Prostate gland (tissue), 2 donors: ENCODE measurements at places on chromosomes 6 and 20. TPM values are rescaled to one million over a fixed set of nuclear protein-coding genes. Genes with fewer than 3 reads are reported as not detected.
A peak's percentile ranks its signal among the peaks of the same experiment; 100 is the strongest.

TTLL9 gene
- not detected for total RNA-seq

SRSF12 gene
- 5.7 TPM for total RNA-seq

HEY2 gene
- 5.3 TPM for total RNA-seq

OR14J1 gene
- total RNA-seq, result 0.40 TPM

SCRT2 gene
- not detected for total RNA-seq

PROKR2 gene
- total RNA-seq, result not detected

GPX5 gene
- not detected for total RNA-seq

TMEM244 gene
- total RNA-seq, result not detected

RUNX2 gene
- 10.7 TPM for total RNA-seq

GRCh38 chr6:163226836-163227485, 187.6 kb upstream of the QKI start:
- no peak overlapping the region for H3K27ac ChIP-seq
- no peaks in the 10 kb centered on the region for H3K27me3 ChIP-seq
- DNase-seq, result no peak
- no peaks in the 10 kb centered on the region for H3K4me1 ChIP-seq
- H3K36me3 ChIP-seq, result no peaks in the 10 kb centered on the region

- H3K27me3 ChIP-seq, result no peaks in the 10 kb centered on the region
- no peaks in the 10 kb centered on the region for H3K36me3 ChIP-seq
- H3K27ac ChIP-seq, result no peak overlapping the region
- H3K4me1 ChIP-seq, result no peaks in the 10 kb centered on the region
- H3K4me3 ChIP-seq, result no peak overlapping the region
Observed at GRCh38 chr20:48054051-48054450, 268.8 kb upstream of the SULF2 start.

- no peaks in the 10 kb centered on the region for H3K4me1 ChIP-seq
- H3K4me3 ChIP-seq, result no peak overlapping the region
- H3K27me3 ChIP-seq, result no peaks in the 10 kb centered on the region
- H3K27ac ChIP-seq, result no peak overlapping the region
Observed at GRCh38 chr6:93917216-93917615, 497.9 kb upstream of the EPHA7 start.

DNA sequence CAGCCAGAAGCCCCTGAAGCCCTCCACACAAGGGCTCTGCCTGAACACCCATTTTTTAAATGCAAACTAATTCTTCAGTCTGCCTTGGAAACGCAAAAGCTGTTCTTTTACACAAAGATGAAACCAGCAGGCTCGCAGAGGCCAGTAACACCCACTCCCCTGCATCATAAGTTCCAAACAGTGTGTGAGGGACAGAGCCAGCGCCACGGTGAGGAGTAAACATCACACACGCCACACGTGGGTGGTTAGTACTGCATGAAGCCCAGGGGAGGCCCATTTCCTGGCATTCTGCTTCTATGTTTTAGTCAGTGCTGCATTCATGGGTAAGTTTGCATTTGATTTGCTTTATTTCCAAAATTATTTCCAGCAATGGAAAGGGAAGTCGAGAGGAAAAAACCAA, 217.7 kb upstream of the RIN2 start:
- no peaks in the 10 kb centered on the region for H3K27me3 ChIP-seq
- H3K4me3 ChIP-seq, result no peak overlapping the region
- no peaks in the 10 kb centered on the region for H3K4me1 ChIP-seq
- DNase-seq, result no peak
- no peaks in the 10 kb centered on the region for H3K36me3 ChIP-seq

DNA sequence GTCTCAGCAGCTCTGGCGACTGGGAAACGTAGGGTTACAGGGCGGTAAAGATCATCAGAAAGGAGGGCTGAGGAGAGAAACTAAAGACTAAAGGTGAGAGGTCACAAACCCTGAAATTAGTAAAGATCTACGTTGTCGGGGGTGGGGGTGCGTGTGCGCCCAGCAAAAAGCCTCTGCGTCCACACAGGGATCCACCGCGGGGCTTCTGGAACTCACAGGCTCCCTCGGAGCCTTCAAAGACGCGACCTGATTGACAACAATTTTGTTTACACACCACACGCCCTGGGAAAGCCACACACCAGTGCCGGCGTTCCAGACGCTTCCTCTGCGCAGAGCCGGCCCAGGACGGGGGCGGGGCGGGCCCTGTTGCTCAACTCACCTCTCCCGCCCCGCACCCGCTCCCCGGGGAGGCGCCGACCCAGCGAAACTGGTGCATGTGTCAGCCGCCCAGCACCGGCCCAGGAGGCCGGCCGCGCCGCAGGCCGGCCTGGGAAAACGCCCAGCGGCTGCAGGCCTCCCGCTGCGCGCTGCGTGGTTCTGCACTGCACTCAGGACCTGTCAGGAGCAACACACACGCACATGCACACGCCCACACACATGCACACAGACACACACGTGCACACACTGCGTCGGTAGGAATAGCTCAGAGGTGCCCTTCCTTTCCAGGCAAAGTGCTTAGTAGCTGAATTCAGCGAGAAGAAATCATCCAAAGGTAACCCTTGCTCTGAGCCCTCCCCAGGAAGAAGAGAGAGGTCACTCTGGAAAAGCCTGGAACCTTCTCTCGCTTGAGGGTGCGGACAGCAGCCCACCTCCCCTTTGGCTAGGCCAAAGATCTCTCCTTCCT, 57.2 kb upstream of the ARID1B start:
- peaks cover 15% of the 10 kb centered on the region for H3K4me1 ChIP-seq
- H3K4me3 ChIP-seq, result peak overlapping the region; percentile 12
- H3K27me3 ChIP-seq, result no peaks in the 10 kb centered on the region
- no peaks in the 10 kb centered on the region for H3K36me3 ChIP-seq
- peak; percentile 97 for DNase-seq
- peak overlapping the region; percentile 95 for H3K27ac ChIP-seq

DNA sequence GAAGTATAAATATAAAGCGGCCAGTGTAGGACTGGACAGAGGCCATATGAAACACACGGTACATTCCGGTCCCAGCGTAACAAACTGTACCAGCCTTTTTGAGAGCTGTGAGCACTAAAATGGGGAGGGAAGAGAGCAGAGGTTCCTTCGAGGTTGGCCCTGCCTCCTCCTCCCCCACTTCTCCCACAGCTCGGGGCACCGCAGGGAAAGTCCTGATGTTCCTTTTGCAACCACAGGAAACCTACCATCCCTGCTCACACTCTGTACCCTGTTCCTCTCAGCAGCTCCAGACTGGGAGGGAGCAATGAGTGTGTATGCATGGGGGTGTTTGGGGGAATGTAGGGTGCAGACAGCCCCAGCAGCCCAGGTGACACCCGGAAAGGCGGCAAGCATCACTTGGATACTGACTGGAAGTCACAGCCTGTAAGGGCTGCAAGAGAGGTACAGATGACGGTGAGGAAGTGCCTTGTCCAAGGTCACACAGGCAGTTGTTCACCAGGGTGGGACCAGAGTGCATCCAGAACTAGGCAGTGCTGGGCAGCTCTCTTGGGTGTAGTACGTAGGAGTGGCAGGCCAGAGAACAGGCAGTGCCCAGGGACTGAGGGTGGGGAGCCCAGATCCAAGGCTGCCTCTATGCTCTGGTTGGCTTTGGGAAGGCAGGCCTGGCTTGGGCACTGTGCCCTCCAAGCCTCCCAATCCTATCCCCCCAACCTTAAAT, 11.0 kb upstream of the ARMC12 start:
- no peaks in the 10 kb centered on the region for H3K27me3 ChIP-seq
- H3K36me3 ChIP-seq, result no peaks in the 10 kb centered on the region
- peak overlapping the region; percentile 51 for H3K4me3 ChIP-seq

DNA sequence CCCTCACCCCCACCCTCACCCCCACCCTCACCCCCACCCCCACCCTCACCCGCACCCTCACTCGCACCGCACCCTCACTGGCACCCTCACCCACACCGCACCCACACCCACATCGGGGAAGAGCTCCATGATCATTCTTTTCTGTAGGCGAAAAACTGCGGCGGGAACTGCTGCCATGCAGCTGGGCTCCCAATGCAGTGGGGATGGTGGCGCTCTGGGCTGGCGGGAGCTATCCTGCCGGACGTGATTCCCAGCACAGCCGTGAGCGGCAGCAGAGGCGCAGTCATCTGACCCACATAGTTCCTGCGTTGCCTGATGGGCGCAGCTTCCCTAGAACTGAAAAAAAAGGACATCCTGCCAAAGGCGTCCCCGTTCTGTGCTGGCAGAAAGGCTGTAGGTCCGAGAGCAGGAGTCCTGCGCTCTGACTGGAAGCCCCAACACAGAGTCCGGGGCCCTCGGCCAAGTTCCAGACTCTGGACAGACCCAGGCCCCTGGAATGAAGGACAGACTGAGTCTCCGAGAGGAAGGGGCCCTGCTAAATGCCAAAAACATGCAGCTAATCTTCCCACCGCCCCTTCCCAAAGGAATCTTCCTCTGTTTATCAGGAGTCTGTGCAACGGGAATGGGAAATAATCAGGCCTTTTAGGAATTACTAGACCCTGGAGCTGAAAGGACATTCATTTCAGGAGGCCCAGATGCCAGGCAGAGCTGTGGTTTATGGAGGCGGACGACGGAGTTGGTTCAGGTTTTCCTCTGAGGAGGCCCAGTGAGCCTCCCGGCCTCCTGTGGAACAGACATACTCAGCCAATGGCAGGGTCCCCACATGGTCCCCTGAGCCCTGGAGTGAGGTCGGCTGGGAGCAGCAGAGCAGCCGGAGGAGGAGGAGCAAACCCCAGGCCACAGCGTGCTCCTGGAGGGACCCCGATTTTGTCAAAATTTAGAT, 14.1 kb upstream of the TCFL5 start:
- peak; percentile 60 for DNase-seq
- H3K4me3 ChIP-seq, result no peak overlapping the region
- no peaks in the 10 kb centered on the region for H3K4me1 ChIP-seq

GRCh38 chr6:11242711-11243110, 10.2 kb upstream of the NEDD9 start:
- H3K27me3 ChIP-seq, result no peaks in the 10 kb centered on the region
- no peak overlapping the region for H3K27ac ChIP-seq
- no peak for DNase-seq
- H3K4me1 ChIP-seq, result no peaks in the 10 kb centered on the region
- no peak overlapping the region for H3K4me3 ChIP-seq

DNA sequence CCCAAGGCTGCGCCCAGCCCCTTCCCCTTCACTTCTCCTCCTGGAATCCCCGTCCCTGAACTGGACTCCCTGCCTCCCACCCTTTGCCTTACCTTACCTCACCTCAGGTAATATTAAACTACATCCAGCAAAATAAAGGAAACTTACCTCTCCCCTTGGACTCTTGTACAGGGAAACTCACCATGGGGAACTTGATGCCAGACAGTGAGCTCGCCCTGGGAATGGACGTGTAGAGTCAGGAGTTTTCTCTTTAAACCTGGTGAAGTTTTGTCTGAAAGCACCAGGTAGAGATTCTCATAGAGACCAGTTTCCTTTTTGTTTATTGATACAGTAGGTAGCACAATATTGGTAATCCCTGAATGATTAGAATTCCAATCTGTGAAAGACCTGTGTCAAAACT, 544 bp upstream of the HLA-C start:
- H3K36me3 ChIP-seq, result no peaks in the 10 kb centered on the region
- no peaks in the 10 kb centered on the region for H3K4me1 ChIP-seq
- no peaks in the 10 kb centered on the region for H3K27me3 ChIP-seq
- no peak for DNase-seq
- H3K27ac ChIP-seq, result peak overlapping the region; percentile 92

DNA sequence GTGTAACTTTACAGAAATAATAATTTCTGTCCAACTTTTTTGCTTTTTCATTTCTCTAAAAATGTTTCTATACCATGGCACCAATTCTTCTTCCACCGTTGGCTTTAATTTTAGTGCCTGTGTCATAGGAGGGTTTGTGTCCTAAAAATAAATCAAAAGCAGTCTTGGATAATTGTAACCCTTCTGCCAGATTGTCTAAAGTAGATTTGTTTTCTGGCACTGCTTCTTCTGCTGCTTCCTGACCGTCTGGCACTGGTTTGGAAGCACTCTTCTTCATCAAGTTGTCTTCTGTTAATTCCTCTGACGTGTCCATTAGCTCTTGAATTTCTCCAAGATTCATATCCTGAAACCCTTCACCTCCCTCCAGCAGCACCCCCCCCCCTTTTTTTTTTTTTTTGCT, 33.1 kb downstream of the SCAF8 start:
- no peaks in the 10 kb centered on the region for H3K27me3 ChIP-seq
- no peak overlapping the region for H3K27ac ChIP-seq
- no peak overlapping the region for H3K4me3 ChIP-seq
- H3K36me3 ChIP-seq, result no peaks in the 10 kb centered on the region
- peaks cover 4% of the 10 kb centered on the region for H3K4me1 ChIP-seq

GRCh38 chr6:154292855-154293519, 63.6 kb downstream of the IPCEF1 start:
- H3K27me3 ChIP-seq, result no peaks in the 10 kb centered on the region
- no peak overlapping the region for H3K4me3 ChIP-seq
- H3K27ac ChIP-seq, result no peak overlapping the region
- no peaks in the 10 kb centered on the region for H3K36me3 ChIP-seq
- H3K4me1 ChIP-seq, result no peaks in the 10 kb centered on the region
- no peak for DNase-seq

- H3K4me3 ChIP-seq, result no peak overlapping the region
- peaks cover 84% of the 10 kb centered on the region for H3K27me3 ChIP-seq
- no peak overlapping the region for H3K27ac ChIP-seq
- H3K4me1 ChIP-seq, result peaks cover 8% of the 10 kb centered on the region
- no peaks in the 10 kb centered on the region for H3K36me3 ChIP-seq
Observed at GRCh38 chr20:63176034-63176426, 39.9 kb downstream of the YTHDF1 start.

DNA sequence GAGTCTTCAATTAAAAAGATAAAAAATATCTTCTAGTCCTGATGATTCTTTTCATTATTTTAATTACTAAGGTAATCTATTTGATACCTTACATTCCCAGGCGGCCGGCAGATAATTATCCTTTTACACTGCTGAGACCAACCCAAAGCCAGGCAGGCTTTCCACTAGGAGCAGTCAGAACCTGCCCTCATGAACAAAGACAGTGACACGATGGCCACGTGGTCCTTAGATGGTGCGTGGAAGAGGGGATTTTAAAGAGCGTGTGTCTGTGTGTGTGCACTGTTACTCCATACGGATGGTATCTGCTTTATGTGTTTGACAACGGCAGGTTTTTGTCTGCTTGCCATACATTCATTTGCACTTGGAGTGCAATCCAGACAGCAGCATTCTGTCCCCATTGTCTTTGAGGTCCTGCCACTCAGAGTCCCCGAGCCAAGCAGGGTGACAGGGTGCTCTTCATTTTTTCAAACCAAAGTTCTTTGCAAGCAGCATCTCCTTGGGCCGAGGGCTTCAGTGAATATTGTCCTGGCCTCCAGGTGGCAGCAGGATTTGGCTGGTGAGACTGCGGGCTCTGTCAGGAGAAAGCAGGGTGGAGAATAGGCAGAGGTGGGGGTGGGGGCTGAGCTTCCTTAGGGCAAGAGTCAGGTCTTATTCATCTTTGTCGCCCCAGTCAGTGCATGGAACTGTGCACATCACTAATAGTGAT, 260.5 kb downstream of the NRN1 start:
- H3K4me3 ChIP-seq, result no peak overlapping the region
- H3K36me3 ChIP-seq, result no peaks in the 10 kb centered on the region
- no peaks in the 10 kb centered on the region for H3K4me1 ChIP-seq
- no peak for DNase-seq
- no peaks in the 10 kb centered on the region for H3K27me3 ChIP-seq

- H3K4me3 ChIP-seq, result no peak overlapping the region
- no peaks in the 10 kb centered on the region for H3K36me3 ChIP-seq
- no peak for DNase-seq
- no peak overlapping the region for H3K27ac ChIP-seq
Observed at GRCh38 chr20:37323985-37324384, 22.0 kb upstream of the SRC start.

GRCh38 chr6:52548353-52548713, 28.5 kb downstream of the TRAM2 start:
- no peak overlapping the region for H3K27ac ChIP-seq
- no peak overlapping the region for H3K4me3 ChIP-seq
